Stimulated activated CD4-positive, alpha-beta T cell treated with anti-CD3 and anti-CD28 coated beads, Interleukin-15, amount 100 ng/mL, for 24 hours (primary cell): ENCODE measurements at places on chromosomes 16 and 17.

- DNase-seq = no peak
Measured at GRCh38 chr17:48527547-48527932, 3.3 kb downstream of the HOXB1 start.

DNA sequence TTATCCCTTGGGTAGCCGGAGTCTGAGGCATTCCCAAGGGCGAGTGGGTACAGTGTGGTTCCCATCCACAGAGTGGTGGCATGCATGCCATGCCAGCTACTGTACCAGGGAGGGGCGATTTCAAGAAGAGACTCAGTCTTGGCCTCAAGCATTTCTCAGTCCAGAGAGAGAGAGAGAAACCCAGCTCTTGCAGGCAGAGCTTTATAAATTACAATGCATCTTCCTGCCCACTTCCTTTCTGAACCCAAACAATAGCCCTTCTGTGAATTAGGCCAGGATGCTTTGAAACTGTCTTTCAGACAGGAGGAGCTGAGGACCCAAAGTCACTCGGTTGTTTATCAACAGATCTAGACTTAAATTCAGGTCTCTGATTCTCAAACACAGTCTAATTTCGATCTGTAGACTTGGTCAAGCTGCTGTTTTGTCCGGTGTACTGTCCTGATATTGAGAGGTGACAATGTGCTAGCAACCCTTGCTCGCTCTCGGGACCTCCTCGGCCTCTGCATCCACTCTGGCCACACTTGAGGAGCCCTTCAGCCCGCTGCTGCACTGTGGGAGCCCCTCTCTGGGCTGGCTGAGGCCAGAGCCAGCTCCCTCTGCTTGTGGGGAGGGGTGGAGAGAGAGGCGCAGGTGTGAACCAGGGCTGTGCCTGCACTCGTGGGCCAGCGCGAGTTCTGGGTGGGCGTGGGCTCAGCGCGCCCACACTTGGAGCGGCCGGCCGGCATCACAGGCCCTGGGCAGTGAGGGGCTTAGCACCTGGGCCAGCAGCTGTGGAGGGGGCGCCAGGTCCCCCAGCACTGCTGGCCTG is 408.0 kb downstream of the UTP18 start:
- no peak for DNase-seq

- no peak for DNase-seq
Measured at GRCh38 chr17:3986939-3987335, 22.7 kb upstream of the ATP2A3 start.

DNA sequence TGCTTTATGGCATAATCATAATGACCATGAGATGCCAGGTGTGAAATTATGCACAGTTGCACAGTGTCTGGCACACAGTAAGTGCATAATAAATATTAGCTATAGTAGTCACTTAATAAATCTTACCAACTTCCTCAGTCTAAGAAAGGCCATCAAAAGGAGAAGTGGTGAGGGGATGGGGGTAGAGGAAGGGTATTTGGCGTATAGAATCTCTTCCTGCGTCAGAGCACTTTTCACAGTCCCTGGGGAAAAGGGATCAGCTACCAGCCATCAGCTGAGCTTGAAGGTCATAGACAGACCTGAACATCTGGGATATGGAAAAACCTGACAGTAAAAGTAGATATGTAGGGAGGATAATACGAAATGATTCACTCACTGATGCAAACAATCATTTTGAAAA is 5.8 kb downstream of the CRHR1 start:
- DNase-seq = no peak

DNA sequence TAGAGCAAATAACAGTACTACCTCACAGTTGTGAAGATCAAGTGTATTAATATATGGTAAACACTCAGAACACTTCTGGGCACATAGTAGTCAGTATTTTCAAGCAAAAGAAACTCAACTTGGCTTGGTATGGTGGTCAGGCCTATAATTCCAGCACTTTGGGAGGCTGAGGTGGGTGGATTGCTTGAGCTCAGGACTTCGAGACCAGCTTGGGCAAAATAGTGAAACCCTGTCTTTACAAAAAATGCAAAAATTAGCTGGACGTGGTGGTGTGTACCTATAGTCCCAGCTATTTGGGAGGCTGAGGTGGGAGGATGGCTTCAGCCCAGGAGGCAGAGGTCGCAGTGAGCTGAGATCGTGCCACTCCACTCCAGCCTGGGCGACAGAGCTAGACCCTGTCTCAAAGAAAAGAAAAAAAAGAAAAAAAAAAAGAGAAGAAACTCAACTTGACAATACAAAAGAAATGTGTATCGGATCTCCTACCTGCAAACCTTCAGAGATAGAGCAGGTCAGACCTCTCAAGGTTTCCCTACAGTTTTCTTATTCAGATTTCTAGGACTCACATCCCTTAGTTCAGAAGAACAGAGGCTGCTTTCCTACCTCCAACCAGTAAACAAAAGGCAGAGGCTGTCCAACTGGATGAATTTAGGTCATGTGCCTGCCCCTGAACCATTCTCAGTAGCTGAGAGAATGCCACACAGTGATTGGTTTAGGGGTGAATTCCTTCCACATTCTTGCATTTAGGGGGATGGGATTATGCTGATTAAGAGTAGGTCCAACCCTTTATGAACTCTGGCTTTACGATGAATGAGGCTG is 1.7 kb upstream of the KPNA2 start:
- DNase-seq = no peak

- DNase-seq = peak; percentile 8
Measured at GRCh38 chr17:876272-876671, 94.1 kb downstream of the MRM3 start.

DNA sequence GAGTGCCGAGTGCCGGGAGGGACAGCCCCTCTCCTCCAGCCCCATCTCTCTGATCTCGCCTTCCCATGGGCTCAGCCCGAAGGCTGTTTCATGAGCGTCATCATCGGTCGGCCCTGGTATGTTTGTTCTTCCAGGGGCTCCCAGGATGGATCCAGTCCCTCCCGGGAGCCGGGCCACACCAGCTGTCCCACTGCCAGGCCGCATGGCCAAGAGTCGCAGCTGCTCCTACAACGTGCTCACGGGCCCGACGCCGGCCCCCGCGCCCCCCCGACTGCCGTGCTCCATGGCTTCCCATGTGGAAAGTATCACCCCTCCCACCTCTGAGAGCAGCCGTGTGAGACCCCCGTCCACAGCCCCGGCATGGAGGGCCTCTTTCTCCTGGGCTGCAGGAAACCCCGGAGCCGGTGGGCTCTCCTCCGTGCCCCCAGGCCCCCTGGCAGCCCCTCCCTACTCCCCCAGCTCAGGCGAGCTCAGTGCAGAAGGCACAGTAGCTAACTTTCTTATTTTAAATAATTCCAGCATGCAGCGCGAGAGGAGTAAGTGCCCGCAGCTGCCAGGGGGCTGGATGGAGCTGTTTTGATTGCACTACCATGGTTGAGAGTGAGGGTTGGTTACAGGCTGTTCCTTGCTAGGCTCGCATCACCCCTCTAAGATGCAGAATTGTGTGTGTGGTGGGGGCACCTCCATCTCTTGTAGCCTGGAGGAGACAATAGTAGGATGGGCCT is 26.6 kb upstream of the GSE1 start:
- DNase-seq = no peak

DNA sequence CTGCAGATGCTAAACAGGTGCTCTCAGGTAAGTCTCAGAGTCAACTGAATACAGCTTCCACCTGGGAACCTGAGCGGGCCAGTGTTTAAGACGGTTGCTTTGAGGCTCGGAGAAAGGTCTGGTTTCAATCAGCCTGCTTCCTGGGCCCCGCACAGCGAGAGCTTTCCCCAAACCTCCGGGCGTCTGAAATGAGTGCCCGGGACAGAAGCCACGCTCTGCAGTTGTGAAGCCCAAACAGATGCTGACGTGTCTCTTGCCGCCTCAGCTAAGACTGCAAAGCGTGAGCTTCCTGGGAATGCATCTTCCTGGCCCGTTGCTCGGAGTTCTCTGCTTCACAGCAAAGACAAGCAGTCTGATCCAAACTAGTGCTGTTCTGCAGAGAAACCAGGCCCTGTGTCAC is 36.7 kb downstream of the PLXDC1 start:
- DNase-seq = no peak

GRCh38 chr16:78402833-78403232 is 303.4 kb downstream of the WWOX start:
- no peak for DNase-seq

- no peak for DNase-seq
Measured at GRCh38 chr17:9594065-9594464, 17.6 kb downstream of the CFAP52 start.

DNA sequence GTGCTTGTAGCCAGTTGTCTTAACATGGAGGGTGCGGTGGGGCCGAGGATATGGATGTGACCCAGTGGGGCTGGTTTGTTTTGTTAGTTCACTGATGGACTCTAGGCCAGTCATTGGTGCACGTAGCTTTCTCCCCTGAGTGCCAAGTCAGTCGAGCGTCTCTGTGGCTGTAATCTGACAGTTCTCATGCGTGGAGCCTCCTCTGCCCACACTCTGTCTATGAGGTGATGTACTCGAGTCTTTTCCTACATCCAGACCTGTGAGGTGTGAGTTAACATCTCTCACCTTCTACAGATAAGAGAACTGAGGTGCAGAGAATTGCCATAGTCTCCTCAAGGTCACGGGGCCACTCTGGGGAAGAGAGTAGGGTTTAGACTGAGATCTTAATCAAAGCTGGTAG is 90.2 kb downstream of the MARCHF10 start:
- DNase-seq = no peak

DNA sequence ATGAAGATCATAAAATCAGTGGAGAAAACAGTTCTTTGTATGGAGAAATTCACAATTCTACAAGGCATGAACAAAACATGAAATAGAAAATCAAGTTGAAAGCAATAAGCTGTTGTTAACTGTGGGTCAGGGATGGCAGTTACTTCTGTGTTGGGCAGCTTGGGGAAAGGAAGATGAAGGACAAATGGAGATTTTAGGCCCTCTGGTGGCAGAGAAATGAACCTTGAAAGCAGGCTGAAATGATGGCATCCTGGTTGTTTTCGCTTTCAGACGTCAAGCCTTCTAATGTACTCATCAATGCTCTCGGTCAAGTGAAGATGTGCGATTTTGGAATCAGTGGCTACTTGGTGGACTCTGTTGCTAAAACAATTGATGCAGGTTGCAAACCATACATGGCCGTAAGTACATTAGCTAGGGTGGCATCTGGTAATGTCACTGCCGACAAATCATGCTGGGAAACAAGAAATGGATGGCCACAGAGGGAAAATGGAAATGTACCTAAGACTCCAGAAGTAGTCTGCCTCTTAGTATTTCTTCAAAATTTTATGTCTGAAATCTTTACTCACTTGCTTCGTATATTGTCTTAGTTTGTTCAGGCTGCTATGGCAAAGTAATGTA is 108.9 kb downstream of the MAP2K6 start:
- no peak for DNase-seq

GRCh38 chr16:89736554-89736953 is 15.2 kb downstream of the ZNF276 start:
- no peak for DNase-seq

- no peak for DNase-seq
Measured at GRCh38 chr16:17603626-17604025, 132.9 kb upstream of the XYLT1 start.

- no peak for DNase-seq
Measured at GRCh38 chr17:5638596-5638995, 54.3 kb upstream of the NLRP1 start.

DNA sequence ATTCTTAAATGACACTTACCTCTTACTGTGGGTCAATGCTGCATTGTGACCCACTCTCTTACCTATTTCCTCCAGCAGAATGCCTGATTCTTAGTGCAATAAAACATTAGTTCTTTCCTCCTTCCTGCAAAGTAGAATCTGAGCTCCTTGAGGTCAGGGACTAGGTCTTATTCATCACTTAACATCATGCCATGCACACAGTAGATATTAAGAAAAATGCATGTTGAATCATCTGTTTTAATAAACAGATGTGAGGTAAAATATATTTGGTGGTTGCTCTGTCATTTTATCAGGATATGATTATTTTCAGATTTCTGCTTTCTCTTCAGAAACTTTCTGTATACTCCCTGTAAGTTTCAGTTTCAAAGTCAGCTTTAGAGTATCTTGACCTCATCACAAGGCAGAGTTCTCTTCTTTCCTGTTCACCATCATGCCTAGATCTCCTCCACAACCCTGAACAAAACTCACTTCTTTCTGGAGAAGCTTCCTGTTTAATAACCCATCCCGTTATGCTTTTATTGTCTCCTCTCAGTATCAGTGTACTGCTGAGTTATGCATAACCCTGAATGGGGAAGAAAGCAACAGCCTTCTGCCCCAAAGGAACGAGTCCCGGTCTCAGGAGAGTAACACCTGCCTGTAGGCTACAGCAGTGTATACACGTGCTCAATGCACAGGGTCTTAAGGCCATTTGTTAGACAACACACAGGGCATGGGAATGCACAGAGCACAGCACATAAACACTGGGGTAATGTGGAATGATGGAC is 30.3 kb upstream of the SUPT4H1 start:
- no peak for DNase-seq

- no peak for DNase-seq
Measured at GRCh38 chr16:22886927-22887326, 73.0 kb downstream of the HS3ST2 start.

DNA sequence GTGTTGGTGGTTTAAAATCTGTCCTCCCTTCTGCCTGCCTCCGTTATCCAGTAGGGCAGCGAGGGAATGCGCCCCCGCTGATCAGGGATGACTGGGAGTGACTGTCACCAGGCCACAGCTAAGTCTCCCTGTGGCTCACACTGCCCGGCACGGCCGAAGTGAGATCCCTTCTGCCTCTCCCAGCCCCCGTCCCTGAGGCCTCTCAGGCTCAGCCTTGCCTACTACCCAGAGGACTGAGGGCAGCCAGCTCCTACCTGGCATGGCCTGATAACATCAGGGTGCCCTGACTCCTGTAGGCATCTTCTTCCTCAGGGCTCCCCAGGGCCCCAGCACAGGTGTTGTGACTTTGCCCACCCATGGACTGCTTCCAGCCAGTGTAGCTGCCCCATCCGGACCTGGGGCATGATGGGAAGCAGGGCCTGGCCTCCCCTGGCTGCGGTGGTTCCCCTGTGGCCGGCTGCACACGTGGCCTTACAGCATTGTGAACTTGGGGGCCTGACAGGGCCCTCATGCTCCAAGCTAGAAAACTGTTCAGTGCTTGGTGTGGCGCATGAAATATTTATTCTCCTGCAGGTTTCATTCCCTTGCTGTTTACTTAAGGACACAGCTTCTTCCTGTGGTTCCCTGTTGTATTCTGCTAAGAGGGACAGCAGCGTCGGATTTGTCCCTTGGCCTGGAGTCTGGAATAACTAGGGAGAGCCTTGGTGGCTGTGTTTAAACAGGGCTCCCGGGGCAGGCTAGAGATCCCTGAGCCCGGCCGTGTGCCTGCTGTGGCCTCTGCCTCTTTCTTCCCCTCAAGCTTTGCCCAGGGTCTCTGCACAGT is 30.0 kb downstream of the GINS2 start:
- DNase-seq = no peak

DNA sequence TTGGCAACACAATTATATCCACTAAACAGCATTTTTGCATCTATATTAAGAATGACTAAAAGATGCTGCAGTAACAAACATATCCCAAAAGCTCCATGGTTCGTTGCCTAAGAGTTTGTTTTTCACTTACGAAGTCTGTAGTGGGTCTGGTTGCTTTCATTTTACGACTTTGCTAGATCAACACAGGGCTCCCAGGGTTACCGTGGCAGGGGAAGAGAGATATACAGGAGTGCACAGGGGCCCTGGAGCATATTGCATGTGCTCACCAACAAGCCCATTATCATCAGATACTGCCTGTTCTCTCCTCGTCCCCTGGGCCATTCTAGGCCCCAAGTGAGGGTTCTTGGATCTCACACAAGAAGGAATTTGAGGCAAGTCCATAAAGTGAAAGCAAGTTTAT is 3.1 kb upstream of the MMP2 start:
- DNase-seq = no peak

- DNase-seq = no peak
Measured at GRCh38 chr16:14502932-14503741, 126.9 kb downstream of the PARN start.
